ENCODE measurements at places on chromosomes 5 and 9. TPM values are rescaled to one million over a fixed set of nuclear protein-coding genes. Genes with fewer than 3 reads are reported as not detected.

DNA sequence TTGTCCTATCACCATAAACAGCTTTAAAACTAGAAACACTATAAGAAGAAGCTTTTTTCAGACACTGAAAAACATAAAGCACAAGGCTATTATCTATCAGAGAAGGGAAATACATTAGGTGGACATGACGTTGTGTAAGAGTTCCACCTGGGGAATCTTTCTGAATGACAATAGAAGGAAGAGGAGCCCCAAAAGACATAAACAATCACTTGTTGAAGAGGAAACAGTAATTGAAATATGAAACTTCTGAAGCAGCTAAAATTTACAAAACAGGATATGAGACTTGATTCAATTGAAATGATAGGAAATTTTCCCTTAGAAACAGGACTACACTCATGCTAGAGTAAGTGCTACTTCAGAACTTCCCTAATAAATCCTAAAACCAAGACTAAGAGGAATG lies 933.6 kb downstream of the EFNA5 start:
- DNase-seq = no peak

- no peak for DNase-seq
These were observed 23.5 kb upstream of the ELAVL2 start for GRCh38 chr9:23849379-23850035.

GRCh38 chr9:98819231-98819630 lies 11.8 kb downstream of the GALNT12 start:
- DNase-seq = no peak

- no peak for DNase-seq
These were observed 2.0 kb downstream of the NR2F1-AS1 start for GRCh38 chr5:93578813-93579691.

DNA sequence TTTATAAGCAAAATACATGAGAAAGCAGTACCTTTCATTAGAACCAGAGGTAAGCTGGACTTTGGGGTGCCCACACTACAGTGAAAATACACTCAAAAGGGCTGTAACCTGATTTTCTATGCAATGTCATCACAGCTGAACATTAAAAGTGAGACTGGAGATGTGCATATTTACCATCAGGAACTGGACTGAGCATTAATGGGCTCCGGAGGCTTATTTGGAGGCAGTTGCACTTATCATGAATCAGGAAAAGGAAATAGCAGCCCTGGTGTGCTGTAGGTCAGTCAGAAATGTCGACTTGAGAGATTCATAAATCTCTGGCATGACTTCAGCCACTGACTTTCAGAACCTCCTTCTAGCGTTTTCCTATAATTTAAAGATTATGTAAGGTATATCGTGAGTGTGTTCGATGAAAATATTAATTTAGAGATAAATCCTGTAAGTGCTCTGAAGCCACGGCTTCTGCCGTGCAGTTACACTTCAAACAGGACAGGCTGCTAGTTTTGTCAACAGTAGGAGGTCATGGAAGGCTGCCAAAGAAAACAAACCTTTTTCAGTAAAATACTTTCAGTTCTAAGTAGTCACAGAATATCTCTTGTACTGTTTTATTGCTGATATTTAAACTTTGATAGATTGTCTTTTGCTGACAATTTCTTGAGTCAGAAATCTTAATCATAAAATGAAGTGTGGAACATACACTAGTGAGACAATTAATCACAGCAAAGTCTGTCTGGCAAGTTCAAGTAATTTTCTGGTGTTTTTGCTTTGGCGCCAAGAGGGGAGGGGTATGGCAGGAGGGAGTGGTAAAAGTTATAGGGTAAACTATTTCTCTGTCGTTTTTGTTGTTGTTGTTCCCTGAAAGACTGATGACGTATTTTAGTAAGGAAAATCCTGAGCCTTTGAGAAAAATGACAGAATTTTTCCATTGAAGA lies 939.7 kb downstream of the NR2F1-AS1 start:
- peak; percentile 33 for DNase-seq

DNA sequence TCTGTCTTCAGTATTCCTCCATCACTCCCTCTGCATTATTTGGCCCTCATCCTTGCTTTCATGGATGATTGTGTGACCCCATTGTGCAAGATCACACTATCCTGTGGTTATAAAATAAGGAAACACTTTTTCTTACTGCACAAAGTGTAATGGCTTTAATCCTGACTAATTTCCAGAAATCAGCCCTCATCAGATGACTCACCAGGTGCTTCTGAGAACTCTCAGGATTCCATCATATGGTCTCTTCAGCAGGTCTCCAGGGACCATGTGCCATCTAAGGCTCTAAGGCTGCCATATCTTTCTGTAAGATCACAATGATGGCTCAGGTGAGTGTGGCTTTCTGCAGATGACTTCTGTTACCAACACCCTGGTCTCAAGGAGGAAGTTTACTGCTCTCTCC lies 27.3 kb upstream of the FER start:
- DNase-seq = no peak

DNA sequence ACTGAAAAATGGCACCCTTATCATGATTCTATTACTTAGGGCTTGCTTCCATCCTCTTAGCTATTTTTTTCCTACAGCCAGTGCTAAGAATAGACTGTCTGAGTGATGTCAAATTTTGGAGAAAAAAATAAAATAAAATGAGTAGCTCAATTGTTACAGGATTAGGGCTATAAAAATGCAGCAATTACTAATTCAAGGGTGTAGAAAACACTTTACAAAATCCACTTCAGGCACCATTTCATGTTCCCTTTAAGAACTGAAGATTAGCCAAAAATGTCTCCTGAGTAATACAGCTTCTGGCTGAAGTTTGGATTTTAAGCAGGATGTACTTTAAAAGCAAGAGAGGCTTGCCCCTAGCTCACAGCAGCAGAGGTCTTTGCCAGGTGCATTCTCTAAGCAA lies 240.5 kb upstream of the IRX1 start:
- no peak for DNase-seq

- peak; percentile 84 for DNase-seq
These were observed 216.3 kb downstream of the TTLL11 start for GRCh38 chr9:121876658-121877271.

DND1 gene
- total RNA-seq = 0.37 TPM

FAM81B gene
- total RNA-seq = not detected

C5orf34 gene
- total RNA-seq = 3.7 TPM

Measured in HFFc6 (cell line).